ENCODE measurements at places on chromosomes 7 and 10.

DNA sequence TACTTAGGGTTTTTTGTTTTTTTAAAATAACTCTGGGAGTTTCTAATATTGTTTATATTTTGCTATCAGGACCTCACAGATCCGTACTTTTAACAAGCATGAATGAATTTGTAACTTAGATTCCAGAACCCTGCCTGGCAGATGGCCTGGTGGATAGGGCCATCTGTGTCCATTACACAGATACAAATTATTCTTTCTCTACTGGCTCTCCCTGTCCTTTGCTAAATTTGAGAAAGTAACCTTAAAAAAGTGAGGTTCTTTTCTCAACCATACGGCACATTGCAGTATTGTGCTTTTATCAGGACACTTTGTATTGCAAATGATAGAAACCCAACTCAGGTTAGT is 26.6 kb downstream of the LCOR start:
- no peak for DNase-seq

DNA sequence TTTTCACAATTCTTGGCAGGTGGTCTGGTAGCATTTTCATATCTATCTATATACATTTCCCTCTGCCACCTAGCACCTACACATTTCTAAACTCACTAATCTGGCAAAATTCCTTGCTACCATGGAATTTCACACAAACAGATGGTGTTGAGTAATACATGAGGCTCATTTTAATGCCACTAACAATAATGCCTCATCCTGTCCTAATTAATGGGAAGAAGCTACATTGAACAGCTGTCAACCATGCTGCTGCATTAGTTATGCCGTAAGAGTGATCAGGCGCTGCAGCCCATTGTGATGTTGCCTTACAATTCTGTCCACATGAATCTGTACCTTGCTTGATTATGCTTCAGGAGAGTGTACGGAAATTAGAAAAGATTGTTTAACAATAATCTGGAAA is 23.2 kb downstream of the COL1A2 start:
- DNase-seq, result no peak

GRCh38 chr10:28788762-28789161 is 111.4 kb downstream of the BAMBI start:
- no peak for DNase-seq

- no peak for DNase-seq
Measured at GRCh38 chr10:89301721-89302445, at the start of gene IFIT2. Gene IFIT2 (plus strand): TSS chr10:89302046. CDS start chr10:89302124, 78 bp downstream.

DNA sequence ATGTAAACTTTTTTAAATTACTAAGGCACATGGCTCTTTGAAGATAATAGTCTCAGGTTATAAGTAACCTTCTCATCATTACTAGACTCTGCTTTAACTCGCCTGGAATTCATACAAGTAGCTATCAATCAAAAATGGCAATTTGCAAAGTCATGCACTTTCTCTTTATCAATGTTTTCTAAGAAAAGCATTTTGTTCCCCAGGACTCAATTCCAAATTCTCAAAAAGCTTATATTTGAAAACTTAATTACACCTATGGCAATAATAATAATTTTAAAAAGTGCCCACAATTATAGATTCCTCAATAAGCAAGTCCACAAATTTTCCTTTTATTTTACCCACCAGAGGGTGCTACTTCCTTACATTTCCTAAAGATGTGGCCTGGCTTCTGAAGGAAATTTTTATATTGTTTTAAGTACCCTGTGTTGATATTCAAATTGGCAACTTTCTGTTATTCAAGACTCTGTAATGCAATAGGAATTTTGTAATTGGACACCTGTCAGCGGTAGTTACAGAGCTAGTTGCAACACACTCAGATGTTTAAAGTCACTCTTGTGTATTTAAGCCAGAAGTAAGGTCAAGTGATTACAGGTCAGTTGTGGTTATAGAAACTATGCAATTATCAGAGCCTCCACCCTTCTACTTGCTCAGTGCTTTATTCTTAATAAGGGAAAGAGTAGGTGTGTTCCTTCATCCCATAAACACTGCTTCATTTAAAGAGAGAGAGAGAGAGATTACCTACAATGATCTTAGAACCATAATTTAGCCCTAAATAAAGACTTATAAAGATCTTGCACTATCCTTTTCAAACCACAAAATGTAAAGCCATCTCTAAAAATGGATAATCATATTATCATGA is 47.1 kb upstream of the HYAL4 start:
- no peak for DNase-seq

- no peak for DNase-seq
Measured at GRCh38 chr10:34196058-34196433, 619.0 kb downstream of the PARD3 start.

- no peak for DNase-seq
Measured at GRCh38 chr10:987620-987869, 689 bp upstream of the GTPBP4 start.

DNA sequence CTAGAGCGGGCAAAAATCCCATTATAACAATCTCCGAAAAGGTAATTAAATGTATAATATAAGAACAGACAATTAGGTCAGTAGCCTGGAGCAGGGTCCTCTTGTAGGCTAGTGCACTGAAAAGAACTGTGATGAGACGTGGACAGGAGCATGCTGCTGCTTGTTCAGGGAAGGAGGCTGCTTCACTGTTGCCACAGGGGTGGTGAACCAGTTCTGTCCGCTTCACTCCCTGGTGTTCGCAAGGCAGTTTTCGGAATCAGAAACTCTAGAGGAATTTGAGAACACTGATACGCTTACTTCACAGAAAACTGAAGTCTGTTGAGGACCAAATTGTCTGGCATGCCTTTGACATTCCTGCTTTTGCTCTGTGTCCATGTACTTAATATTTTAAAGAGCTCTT is 17.4 kb downstream of the ZNRF2 start:
- DNase-seq, result no peak

DNA sequence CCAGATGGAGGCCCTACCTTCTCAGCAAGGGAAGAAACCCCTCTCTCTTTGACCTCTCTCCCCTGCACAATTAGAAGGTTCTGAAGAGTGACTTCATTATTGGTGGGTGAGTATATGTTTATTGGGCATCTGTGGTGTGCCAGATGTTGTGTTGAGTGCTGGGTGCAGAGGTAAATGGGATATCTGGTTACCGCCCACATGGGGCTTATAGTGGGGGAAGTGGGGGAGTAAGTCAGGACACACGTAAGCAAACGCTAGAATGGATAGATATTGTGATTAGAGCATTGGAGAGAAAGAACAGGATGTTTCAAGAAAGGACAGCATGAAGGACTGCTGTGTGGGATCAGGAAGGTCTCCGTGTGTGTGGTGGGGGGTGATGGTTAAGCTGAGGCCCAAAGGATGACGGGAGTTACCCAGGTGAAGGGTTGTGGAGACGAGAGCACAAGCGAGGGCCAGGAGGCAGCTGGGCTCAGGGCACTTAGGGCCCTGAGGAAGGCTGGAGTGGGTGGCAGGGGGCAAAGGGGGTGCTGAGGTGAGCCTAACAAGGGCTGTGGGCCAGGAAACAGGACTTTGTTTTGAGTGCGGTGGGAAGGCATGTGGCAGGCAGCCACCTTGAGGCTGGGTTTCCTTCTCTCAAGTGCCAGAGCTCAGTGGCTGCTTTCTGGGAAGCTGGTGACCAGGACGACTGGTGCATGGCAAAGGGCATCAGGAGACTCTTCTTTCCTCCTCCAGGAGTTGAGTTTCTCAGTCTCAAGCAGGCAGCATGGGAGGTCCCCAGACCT is 299.9 kb downstream of the RPS24 start:
- DNase-seq, result no peak

- DNase-seq, result no peak
Measured at GRCh38 chr7:43110791-43111535, 1.5 kb upstream of the HECW1 start.

GRCh38 chr10:104119996-104120395 is 2.0 kb upstream of the SFR1 start:
- DNase-seq, result no peak

GRCh38 chr10:89795840-89796239 is 94.5 kb downstream of the KIF20B start:
- no peak for DNase-seq

GRCh38 chr10:90784771-90785170 is 73.1 kb downstream of the HTR7 start:
- no peak for DNase-seq

- DNase-seq, result peak; percentile 45
Measured at GRCh38 chr7:98223898-98224700, 12.9 kb downstream of the BHLHA15 start.
